ENCODE measurements at places on chromosomes 16 and 17.

DNA sequence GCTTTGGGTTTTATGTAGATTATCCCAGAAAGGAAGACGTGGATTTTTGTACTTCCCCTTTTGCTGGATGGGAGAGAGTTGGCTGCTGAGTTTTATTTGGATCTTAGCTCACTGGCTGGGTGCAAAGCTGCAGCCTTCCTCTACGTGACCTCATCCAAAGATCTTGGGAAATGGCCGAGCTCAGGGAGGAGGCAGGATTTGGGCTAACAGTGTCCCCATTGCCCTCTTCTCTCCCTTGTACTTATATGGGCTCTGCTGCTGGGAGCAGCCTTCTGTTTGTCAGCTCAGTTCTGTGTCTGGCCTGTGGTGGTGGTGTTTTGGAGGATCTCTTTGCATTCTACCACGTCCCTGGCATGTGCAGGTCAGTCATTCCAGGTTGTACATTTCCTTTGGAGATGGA lies 2.0 kb downstream of the AOC3 start:
- no peak for DNase-seq

DNA sequence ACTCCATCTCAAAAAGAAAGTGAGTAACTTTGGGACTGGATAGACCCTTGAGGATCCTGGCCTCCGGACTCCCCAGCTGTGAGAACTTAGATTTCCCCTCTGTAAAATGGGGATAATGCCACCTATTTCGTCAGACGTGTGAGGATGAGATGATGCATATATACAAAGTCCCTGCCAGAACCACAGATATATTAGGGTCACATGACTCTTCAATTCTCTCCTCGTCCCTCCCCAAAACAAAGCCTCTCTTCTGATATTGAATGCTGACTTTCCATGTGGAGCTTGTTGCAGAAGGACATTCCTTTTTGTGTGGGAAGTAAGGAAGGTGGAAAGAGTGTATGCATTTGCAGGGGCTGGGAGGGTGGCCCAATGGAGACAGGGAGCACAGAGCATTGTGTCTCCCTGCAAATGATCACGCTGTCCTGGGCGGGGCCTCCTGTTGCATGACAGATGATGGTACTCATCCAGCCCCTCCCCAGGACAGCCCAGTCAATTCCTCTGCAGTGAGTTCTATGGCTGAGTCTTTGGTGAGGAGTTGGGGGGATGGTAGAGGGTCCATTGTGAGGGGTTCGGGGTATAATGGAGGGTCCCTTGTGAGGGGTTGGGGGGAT lies 35.1 kb upstream of the MGAT5B start:
- no peak for DNase-seq

DNA sequence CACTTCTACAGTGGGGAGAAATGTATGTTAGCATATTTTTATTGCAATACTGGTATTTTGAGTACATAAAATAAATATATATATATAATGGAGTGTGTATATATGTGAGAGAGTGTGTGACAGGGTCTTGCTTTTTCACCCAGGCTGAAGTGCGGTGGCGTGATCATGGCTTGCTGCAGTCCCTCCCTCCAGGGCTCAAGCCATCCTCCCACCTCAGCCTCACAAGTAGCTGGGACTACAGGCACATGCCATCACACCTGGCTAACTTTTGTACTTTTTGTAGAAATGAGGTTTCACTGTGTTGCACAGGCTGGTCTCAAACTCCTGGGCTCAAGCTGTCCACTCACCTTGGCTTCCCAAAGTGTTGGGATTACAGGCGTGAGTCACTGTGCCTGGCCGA lies 4.1 kb downstream of the CYLD start:
- DNase-seq = no peak

GRCh38 chr17:49193513-49194296 lies 16.7 kb downstream of the GNGT2 start:
- no peak for DNase-seq

DNA sequence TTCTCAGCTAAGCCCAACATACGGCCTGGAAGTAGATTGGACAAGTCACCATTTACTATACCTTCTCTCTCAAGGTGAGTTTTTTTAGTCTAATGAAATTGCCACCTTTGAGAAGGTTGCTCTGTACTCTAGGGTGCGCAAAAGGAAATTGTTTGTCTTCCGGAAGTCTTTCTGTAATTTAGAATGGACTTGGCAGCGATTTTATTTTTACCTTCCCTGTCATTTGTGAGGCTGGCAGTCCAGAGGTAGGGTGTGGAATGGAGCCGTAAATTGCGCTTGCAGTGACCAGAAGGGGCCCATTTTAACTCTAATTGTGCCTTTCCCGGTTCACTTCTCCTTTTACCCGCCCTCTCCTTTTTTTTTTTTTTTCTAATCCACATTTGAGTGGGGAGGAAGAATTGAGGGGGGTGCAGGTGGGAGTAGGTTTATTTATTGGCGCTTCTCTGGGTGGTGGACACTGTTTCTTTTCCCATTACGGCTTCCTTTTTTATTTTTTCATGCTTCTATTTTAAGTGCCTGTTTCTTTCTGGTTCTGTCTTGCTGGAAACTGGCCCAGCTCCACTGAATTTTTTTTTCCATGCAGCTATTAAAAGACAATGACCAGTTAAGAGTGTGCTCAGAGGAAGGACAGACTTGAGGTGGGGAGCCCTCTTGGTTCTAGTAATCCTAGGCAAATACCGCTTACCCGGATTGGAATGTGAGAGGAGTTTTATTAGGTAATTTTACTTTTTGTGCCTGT lies 89.7 kb upstream of the CLEC18A start:
- DNase-seq = no peak

DNA sequence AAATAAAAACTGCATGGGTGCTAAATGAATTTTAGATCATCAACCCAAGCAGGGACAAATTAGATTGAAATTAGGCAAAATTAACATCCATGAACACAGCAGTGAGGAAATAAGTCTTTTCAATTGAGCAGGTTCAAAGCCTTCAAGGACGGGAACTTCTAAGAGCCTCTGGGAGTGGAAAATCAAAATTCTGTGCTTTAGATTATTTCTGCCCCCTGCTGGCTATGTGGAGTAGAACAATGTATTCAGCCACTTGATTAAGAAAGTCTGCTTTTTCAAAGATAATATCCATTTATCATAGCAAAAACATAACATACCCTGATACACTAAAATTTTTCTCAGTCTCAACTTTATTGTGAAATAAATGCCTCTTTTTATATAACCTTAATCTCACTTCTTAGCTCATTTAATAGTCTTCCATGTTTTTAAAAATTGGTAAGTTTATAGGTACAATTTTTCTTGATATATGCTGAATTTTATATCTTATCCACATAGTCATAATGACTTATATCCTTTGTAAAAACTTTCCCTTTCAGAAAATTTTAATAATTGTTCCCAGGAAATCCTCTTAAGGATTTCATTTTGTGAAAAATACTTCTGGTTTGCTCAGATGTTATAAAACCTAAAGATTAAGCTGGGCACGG lies 28.1 kb upstream of the NOL11 start:
- DNase-seq = peak; percentile 43

GRCh38 chr17:76872221-76872873 lies 4.1 kb downstream of the MGAT5B start:
- no peak for DNase-seq

GRCh38 chr17:79630126-79630525 lies 19.3 kb upstream of the RBFOX3 start:
- DNase-seq = no peak

- no peak for DNase-seq
These were observed 58.6 kb upstream of the TNRC6A start for GRCh38 chr16:24670623-24671454.

DNA sequence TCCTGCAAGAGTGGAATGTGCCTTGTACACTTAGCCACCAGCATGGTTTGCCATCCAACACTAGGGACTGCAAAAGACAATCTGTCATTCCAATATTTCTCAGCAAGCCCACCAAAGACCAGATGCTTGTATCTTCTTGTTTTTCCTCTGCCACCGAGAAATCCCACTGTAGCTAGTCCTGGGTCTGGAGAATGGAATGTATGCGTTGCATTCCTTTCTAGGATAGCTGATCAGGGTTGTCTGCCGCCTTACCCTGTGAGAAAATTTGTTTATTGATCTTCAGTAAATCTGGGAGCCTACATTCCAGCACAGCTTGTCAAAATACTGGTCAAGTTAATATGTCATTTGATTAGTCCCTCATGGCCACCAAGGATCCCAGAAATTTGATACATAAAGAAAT lies 28.1 kb upstream of the ADAMTS18 start:
- no peak for DNase-seq

GRCh38 chr17:34254651-34255380 lies at the start of gene CCL2:
Gene CCL2 (plus strand): TSS chr17:34255285. CDS start chr17:34255350, 65 bp downstream.
- DNase-seq = no peak

GRCh38 chr17:332023-332422 lies 20.6 kb downstream of the RPH3AL start:
- no peak for DNase-seq

DNA sequence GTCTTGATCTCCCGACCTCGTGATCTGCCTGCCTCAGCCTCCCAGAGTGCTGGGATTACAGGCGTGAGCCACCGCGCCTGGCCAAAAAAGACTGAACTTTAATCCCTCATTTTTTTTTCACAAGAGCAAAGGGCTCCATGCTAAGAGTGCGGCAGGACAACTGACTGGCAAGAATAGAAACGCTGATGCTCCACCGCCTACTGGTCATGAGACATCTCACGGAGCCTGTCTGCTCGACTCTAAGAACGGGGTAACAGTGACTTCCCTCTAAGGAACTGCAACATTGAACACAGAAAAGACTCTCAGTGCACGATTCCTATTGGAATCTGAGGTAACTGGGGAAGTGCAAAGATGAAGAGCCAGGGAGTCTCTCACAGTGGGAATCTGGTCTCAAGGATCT lies 23.9 kb downstream of the HIGD1B start:
- no peak for DNase-seq

- no peak for DNase-seq
These were observed 45.3 kb downstream of the REXO5 start for GRCh38 chr16:20851601-20852000.

DNA sequence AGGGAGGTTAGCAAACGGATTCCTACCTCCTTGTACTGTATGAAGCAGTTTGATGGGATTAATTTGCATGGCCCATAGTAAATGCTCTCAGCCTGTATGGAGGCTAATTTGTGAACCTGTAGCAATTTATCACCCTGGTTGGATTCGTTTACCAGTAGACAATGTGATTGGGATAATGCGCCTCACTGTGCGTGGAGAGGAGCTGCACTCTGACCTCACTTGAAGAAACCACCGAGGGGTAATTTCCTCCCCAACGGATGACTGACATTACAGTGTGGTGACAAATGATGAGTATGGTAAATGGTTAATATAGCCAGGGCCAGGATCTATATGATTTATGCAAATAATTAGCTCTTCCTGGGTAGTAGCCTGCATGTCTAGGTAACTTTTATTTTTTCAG lies 479.1 kb upstream of the RBFOX1 start:
- no peak for DNase-seq

- no peak for DNase-seq
These were observed 23.0 kb downstream of the ADGRG5 start for GRCh38 chr16:57565461-57565860.

DNA sequence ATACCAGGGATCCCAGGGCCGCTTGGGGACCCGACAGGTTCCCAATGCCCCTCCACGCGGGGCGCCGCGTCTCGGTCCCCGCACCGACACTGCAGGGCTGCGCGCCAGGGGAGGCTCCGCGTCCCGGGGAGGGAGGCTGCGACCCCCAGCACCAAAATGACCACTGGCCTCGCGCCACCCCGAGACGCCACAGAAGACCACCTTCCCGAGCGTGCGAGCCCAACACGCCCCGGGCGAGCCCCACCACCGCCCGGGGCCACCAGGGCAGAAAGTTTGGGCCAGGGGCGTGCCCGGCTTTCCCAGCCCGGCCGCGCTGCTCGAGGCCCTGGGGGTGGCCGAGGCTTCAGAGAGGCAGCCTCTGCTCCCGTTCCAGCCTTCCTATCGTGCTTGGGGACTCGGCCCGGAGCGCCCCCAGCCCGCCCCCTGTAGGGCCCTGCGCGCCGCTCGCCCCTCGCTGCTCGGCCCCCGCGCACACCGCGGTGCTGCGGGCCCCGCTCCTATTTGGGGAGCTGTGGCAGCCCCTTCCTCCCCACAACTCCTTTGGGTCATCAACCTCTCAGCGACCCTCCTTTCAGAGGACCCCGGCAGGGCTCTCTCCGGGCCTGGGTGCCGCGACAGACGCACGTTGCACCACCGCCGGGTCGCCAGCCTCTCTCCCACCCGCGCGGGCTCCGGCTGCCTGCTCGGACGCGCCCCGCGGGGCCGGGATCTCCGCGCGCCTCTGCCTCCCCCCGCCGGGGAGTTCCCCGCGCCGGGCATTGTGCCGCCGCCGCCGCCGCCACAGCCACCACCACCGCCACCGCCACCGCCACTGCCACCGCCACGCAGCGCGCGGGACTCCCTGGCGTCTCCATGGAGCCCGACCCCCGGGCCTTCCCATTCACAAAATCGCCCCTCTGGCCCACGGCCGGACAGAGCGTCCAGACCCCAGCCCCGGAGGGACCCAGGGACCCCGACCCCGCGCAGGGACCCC lies 892 bp downstream of the RBFOX3 start:
- no peak for DNase-seq

DNA sequence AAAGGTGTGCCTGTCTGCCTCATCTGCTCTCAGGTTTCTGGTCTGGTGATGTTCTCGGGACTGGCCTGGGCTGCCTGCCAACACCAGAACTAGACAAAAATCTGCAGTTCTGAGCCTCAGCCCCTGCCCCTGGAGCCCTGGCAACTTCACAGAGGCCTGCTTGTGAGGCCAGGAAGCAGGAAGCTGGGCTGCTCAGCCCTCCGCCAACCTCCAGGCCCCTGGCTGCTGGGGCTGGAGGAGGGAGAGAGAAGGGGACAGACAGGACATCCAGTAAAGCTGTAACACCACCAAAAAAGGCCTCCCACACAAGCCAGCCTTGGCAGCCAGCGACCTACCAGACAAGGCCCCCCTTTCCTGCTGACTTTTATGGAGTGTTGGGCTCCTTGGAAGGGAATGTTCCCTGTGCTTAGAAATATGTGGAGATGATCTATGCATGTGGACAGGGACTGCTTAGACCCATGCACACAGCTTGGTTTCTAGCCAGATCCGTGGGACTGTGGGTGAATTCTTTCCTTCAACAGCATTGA lies 157.6 kb downstream of the XYLT1 start:
- no peak for DNase-seq

DNA sequence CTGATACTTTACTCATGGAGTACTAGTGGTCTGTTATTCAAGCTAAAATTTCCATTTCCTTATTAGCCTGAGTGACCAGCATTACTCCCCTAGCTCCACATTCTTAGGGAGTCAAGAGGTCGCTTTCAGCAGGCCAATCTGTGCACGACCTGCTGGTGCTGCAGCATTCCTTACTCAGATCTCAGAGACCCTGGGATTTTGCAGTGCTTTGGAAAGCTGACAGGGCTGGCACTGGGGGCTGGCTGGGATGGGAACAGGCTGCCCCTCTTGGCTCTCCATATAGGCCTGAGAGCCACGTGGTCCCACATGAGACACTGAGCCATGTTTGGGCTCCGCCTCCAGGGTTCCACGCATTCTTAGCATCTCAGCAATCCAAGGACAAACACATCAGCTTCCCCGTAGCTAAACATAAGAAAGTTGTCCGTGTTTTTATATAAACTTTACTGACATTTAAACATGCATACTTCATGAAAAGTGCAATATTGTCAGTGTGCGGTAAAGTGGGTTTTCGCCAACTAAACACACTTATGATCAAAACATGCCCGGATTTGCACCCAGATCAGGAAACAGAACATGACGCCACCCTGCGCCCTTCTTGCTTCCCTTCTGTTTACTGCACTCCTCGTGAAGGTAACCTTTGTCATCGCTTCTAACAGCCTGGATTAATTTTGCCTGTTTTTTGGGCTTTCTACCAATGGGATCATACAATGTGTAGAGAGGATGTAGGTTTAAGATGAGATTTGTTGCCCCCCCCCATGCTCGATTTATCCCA lies 254.5 kb upstream of the CACNG5 start:
- no peak for DNase-seq

GRCh38 chr16:84156342-84156784 lies 11.3 kb downstream of the DNAAF1 start:
- no peak for DNase-seq

All from bone marrow (tissue), 2 donors.